ENCODE measurements at places on chromosomes 1 and 21. TPM values are rescaled to one million over a fixed set of nuclear protein-coding genes. Genes with fewer than 3 reads are reported as not detected.

- H3K27ac ChIP-seq: no peak overlapping the region
- DNase-seq: no peak
- H3K36me3 ChIP-seq: no peaks in the 10 kb centered on the region
- H3K4me1 ChIP-seq: no peaks in the 10 kb centered on the region
- H3K4me3 ChIP-seq: no peak overlapping the region
Observed at GRCh38 chr21:26719750-26720149, 125.5 kb downstream of the ADAMTS1 start.

Gene PKLR
- total RNA-seq: not detected

Gene FCRL2
- not detected for total RNA-seq

- peaks cover 3% of the 10 kb centered on the region for H3K27me3 ChIP-seq
- no peak overlapping the region for H3K27ac ChIP-seq
- H3K4me1 ChIP-seq: peaks cover 26% of the 10 kb centered on the region
- H3K36me3 ChIP-seq: peaks cover 18% of the 10 kb centered on the region
Observed at GRCh38 chr1:40094466-40095110, 2.5 kb downstream of the PPT1 start.

- DNase-seq: peak; percentile 37
- peaks cover 3% of the 10 kb centered on the region for H3K27me3 ChIP-seq
- no peaks in the 10 kb centered on the region for H3K36me3 ChIP-seq
- H3K27ac ChIP-seq: no peak overlapping the region
- no peak overlapping the region for H3K4me3 ChIP-seq
Observed at GRCh38 chr21:41659791-41660560, 106.9 kb downstream of the RIPK4 start.

GRCh38 chr1:87927391-87928280 lies 599.0 kb downstream of the LMO4 start:
- DNase-seq: no peak
- H3K27me3 ChIP-seq: no peaks in the 10 kb centered on the region
- no peaks in the 10 kb centered on the region for H3K4me1 ChIP-seq
- H3K4me3 ChIP-seq: no peak overlapping the region

All from natural killer cell treated with Interleukin-12 subunit alpha and Interleukin-12 subunit beta and Interleukin-15 and Interleukin-18, amount 100 ng/mL, for 72 hours (primary cell).